ENCODE measurements at places on chromosomes 4 and X. TPM values are rescaled to one million over a fixed set of nuclear protein-coding genes. Genes with fewer than 3 reads are reported as not detected.

The VEGFC gene
- total RNA-seq = 0.94 TPM

The SPACA5 gene
- total RNA-seq = not detected

- DNase-seq = no peak
These were observed 81.4 kb downstream of the SPANXN3 start for GRCh38 chrX:143435916-143436315.

The UGT2A1 gene
- not detected for total RNA-seq

The MTNR1A gene
- 0.94 TPM for total RNA-seq

GRCh38 chr4:181138116-181138515 lies 1105.1 kb upstream of the TENM3 start:
- DNase-seq = no peak

The CLOCK gene
- 37.0 TPM for total RNA-seq

- no peak for DNase-seq
These were observed 701.2 kb upstream of the LCORL start for GRCh38 chr4:18722748-18723191.

The RAP2C gene
- total RNA-seq = 19.2 TPM

DNA sequence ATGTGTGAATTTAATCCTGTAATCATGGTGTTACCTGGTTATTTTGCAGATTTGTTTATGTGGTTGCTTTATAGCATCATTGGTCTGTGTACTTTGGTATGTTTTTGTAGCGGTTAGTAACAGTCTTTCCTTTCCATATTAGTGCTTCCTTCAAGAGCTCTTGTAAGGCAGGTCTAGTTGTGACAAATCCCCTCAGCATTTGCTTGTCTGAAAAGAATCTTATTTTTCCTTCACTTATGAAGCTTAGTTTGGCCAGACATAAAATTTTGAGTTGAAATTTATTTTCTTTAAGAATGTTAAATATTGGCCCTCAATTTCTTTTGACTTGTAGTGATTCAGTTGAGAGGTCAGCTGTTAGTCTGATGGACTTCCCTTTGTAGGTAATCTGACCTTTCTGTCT lies 1096.1 kb upstream of the SLIT2 start:
- DNase-seq = no peak

DNA sequence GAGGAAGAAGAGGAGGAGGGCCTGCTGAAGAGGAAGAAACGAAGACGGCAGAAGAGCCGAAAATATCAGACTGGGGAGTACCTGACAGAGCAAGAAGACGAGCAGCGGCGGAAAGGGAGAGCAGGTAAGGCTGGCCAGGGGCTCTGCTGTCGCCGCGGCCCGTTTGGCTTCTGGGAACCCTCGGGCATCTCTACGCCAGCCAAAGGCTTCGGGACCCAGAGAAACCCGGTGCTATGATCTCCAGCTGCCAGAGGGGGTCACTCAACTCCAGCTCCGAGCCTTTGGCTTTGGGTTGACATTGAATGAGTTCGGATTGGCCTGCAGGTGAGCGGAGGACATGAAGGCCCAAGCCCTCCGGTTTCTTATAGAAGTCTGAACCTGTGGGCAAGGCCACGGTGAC lies 42.8 kb downstream of the BCORL1 start:
- DNase-seq = no peak

DNA sequence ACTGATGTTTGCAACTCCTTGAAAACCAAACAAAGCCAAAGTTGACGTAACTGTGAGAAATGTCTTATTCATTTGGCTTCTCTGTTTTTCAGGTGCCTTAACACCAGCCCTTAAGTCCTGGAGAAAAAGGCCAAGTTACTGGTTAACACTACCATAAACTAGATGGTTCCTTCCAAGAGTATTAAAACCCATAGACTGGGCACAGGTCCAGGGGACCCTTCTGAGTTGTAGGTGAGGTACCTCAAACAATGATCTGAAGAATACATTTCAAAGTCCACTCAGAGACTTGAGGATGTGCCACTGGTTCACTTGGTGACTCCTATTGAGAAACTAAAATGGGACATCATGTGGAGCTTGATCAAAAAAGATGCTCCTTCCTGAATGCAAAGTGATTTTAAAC lies 87.0 kb downstream of the NKX6-1 start:
- DNase-seq = no peak
